ENCODE measurements at places on chromosomes 3 and 15.
A peak's percentile ranks its signal among the peaks of the same experiment; 100 is the strongest.

DNA sequence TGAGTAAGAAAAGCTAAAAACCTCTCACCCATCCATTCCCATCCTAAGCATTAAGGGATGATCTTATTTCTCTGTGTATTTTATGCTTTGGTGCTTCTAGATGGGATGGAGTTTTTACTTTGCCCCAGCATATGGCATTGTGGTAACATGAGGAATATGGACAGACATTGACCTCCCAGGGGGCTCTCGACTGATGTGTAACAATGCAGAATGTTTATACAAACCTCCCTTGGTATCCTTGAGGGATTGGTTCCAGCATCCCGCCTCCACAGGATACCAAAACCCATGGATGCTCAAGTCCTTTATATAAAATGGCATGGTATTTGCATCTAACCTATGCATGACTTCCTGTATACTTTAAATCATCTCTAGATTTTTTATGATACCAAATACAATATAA is 21.6 kb downstream of the PDIA5 start:
- DNase-seq = no peak

- peak; percentile 1 for DNase-seq
Measured at GRCh38 chr15:68231102-68231818, 1.7 kb upstream of the CLN6 start.

DNA sequence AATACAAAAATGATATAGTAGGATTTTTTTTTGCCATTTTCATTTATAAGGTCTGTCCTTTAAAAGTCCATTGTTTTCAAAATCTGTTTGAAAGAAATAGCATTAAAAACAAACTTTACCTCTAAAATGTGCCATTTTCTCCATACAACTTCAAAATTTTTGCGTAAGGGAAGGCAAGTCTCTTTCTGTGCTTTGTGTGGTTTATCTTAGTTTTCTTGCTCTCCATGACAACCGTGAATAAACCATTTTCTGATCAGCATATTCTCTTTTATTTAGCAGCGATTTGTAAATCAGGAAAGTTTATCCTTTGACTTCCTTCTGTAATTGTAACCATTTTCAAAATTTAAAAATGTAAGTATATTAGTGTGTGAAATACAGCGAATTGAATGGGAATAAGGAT is 147.9 kb upstream of the CGNL1 start:
- no peak for DNase-seq

GRCh38 chr3:184786280-184786941 is 25.6 kb upstream of the VPS8 start:
- no peak for DNase-seq

GRCh38 chr3:54631516-54632325 is 296.1 kb downstream of the LRTM1 start:
- DNase-seq = no peak

- DNase-seq = no peak
Measured at GRCh38 chr15:73322665-73323373, 45.9 kb downstream of the HCN4 start.

DNA sequence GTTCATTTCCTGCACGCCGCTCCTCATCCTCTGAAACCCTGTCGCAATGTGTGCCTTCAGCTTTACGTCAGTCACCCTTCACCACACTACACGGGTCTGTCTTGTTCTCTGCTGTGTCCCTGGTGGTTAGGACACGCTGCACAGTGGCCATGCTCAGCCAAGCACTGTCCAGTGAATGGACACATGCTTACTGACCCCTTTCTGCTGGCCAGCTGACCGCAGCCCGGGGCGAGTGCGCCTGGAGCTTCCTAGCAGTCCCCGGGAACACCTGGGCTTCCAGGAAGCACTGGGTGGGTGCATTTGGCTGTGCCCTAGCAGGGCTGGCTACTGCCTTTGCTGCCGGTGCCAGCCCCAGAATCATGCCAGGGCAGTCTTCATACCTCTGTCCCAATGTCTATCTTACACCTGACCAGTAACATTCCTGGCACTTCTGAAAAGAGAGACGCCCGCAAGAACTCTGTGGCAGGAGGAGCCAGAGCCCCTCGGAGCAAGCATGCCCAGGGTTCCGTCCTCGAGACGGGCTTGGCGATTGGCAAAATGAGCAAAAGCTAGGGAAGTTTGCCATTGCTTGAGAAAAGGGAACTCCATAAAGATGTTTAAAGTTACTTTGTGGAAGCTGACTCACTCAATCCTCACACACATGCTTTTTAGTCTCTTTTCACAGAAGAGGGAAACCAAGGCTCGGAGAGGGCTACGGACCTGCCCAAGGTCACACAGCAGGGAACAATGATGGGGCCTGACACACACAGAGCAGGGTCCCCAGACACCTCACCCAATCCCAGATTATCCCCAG is 15.7 kb upstream of the ZXDC start:
- DNase-seq = no peak

DNA sequence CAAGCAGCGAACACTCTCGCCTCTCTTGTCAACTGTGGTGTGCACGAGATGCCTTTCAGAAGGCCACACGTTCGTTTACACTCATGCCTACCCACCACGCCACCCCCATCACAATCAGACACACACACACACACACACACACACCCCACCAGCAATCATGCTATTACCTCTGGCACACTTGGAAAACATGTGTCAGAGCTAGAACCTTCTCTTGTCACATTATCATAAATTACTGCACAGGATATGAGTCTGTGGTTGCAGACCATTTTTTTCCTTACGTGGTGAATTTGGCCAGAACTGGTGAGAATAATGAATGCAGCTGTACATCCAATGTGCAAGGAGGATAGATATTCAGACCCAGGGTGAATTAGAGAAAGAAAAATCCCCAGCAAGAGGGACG is 52.4 kb downstream of the TRIM69 start:
- DNase-seq = no peak
